ENCODE measurements at places on chromosomes 16 and 17.

- DNase-seq, result no peak
Observed at GRCh38 chr16:64580558-64580957, 541.3 kb downstream of the CDH11 start.

GRCh38 chr17:29982991-29983653 is 41.7 kb downstream of the EFCAB5 start:
- no peak for DNase-seq

DNA sequence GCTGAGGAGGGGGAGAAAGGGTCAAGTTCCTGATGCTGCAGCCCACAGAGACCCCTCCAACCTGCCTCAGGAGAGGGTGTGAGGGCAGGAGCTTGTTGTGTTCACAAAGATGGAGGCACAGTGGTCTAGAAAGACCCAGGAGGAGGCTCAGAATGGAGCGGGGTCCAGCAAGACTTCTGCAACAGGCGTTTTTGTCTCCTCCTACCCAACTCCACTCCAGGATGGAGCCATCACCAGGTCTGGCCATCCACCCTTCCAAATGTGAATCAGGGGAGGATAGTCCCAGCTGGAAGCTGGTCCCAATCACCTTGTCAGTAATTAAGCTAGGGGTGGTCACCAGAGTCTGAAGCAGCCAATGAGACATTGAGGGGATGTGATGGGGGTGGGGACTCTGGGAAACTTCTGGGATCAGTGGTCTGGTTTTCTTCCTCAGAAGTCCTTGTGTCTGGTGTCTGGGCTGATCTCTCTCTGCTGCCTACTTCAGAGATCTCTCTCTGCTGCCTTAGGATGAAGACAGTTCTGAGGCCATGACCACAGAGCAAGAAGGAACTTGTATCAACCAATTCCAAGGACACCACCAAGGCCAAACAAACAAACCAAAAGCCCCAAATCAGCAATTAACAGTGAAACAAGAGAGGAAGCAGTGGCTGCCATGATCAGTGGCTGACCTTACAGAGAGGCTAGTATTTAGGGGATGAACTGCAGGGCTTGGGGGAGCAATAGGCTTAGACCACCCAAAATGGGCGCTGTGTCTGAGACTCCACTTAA is 14.5 kb downstream of the CD300LB start:
- no peak for DNase-seq

DNA sequence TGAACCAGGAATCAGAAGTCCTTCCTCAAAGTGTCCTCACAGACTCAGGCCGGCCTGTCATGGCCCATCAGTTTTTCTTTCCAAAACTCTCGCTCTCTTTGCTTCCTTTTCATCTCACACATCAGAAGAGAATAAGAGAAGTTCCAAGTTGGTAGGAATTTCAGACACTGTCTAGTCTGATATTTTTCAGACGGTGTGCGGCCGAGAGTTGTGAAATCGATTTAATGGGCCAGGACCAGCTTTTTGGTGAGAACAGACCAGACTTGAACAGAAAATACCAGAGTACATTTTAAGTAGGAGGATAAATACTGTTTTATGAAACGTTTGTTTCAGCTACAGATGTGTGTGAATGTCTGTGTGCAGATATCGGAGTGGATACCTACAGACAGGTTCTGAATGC is 24.8 kb upstream of the RCVRN start:
- no peak for DNase-seq

- DNase-seq, result no peak
Observed at GRCh38 chr16:81841722-81842121, 62.6 kb downstream of the PLCG2 start.

DNA sequence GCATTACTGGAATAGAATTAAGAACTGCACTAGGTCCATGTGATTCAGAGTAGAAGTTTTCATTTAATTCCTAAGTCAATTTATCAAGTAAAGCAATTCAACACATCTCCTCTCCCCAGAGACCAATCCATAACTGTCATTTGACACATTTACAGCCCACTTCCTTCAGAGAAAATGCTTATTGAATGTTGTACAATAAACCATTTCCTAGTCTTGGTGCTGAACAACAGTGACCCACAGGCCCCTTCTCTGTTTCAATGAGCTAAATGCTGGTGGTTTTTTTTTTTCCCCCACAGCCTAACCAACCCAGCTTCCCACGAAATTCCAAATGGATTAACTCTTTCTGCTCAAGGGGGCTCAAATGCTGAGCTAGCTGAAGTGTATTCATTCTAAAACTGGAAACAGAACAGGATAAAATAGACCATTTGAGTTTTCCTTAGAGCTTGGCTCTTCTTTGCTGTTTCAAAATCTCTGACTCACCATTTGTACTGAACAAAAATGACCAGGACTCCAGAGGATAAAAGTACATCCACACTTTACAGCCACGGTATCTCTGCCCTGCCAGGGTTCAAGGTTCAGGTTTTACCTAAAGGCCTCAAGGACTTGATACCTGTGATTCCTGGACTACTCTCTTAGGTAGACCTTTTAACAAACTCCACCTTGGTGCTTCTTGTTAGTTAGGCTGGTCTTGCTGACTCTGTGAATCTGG is 62.3 kb downstream of the TMEM100 start:
- peak; percentile 95 for DNase-seq

GRCh38 chr16:78509965-78510364 is 410.5 kb downstream of the WWOX start:
- DNase-seq, result no peak

- DNase-seq, result no peak
Observed at GRCh38 chr17:82215972-82216300, 3.3 kb upstream of the CCDC57 start.

DNA sequence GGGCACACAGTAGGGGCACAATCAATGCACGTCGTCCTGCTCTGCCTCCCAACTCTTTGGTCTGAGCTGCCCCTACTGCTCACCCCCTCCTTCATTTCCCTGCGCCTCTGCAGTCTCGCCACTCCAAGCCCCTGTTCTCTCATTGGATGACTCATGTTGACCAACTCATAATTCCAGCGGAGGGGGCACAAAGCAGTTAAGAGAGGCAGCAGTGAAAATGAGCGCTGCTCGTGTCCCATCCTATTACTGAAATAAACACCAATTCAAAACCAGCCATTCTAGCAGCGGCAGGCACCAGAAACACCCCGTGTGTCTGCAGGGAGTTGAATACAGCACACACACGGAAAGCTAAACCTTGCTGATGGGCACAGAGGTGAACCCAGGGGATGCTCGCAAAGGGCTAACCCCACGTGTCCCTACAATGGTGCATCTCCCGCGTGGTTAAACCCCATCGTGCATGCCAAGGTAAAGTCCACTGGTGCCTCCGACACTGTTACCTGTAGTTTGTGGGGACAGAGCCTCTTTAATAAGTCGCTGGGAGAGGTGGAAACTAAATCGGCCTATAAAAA is 310.4 kb downstream of the XYLT1 start:
- DNase-seq, result no peak

- DNase-seq, result peak; percentile 54
Observed at GRCh38 chr16:8958344-8959167, 5.2 kb downstream of the USP7 start.

GRCh38 chr16:74226338-74226954 is 70.2 kb upstream of the PSMD7 start:
- peak; percentile 36 for DNase-seq

GRCh38 chr17:28912281-28912937 is 9.5 kb upstream of the DHRS13 start:
- DNase-seq, result peak; percentile 87

DNA sequence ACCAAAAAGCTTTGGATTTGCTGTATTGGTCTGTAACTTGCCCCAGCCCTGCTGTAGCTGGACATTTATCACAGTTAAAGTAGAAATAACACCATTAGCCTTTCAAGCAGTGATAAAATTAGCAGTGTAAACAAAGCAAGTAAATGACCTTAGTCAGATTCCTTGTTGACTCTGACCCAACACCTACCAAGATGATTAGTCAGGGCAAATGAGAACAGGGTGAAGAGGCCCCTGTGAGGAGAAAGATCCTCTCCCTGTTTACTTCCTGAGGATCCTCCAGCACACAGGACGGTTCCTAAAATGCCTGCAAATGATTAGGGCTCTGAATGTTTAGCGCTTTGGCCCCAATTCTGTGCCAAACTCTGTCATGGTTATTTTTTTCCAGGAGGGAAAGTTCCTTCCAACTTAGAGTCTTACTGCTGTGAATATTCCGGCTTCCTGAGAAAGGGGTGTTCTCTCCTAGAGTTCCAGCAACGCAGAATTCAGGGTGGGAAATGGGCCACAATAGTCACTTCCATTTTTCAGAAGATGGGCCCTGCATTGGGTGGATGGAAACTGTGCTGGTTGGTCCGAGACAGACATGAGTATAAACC is 259.0 kb upstream of the MYOCD start:
- no peak for DNase-seq

GRCh38 chr16:55842369-55843104 is 9.6 kb upstream of the CES1 start:
- DNase-seq, result peak; percentile 48

- DNase-seq, result no peak
Observed at GRCh38 chr17:61996916-61997605, 68.0 kb downstream of the MED13 start.

DNA sequence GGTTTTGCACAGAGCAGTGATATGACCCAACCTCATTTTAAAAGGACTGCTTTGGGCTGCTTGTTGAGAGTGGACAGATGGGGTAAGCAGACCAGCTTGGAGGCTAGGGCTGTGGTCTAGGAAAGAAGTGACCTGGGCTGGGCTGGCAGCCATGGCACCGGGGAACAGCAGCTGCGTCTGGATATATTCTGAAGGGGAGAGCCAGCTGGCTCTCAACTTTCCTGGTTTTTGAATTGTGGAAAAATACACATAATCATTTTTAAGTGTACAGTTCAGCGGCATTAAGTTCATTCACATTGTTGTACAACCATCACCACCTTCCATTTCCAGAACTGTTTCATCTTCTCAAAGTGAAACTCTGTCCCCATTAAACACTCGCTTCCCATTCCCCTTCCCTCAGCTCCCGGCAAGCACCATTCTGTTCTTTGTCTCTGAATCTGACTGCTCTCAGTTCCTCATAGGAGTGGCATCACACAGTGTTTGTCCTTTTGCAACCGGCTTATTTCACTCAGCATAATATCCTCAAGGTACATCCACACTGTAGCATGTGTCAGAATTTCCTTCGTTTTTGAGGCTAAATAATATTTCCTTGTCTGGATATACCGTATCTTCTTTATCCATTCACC is 113.2 kb downstream of the SPECC1 start:
- no peak for DNase-seq

DNA sequence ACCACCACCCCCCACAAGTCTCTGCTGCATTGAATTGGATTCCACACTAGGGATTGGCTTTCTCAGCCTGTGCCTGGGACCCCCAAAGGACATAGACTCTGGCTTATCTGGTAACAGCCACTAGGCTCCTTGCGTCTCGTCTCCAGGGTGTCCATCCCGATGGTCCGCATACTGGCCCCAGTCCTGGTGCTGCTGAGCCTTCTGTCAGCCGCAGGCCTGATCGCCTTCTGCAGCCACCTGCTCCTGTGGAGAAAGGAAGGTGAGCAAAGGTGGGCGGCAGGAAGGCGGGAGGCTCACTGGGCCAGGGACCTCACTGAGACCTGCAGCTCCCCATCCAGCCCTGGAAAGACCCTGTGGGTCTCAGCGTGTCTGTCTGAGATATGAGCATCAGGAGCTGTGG is 8.1 kb downstream of the CD300LG start:
- no peak for DNase-seq

- DNase-seq, result no peak
Observed at GRCh38 chr17:57404073-57404472, 147.8 kb downstream of the MSI2 start.
